Cerebellum (tissue), 4 donors: ENCODE measurements at places on chromosomes 12 and 14. TPM values are rescaled to one million over a fixed set of nuclear protein-coding genes. Genes with fewer than 3 reads are reported as not detected.

Gene TSPAN11
- total RNA-seq: 17.3 TPM

Gene C12orf50
- 0.36 TPM for total RNA-seq

Gene HVCN1
- total RNA-seq: 4.1 TPM

Gene SLC10A1
- total RNA-seq: not detected

Gene SSPN
- 7.3 TPM for total RNA-seq

Gene ACADS
- total RNA-seq: 3.3 TPM

Gene NEUROD4
- total RNA-seq: 9.9 TPM

Gene IRF2BPL
- 28.5 TPM for total RNA-seq

Gene KCNC2
- 20.2 TPM for total RNA-seq

Gene HCAR3
- 0.82 TPM for total RNA-seq

Gene ADAM21
- 0.18 TPM for total RNA-seq

Gene SLC5A8
- 3.1 TPM for total RNA-seq

Gene KRT76
- not detected for total RNA-seq

Gene SDR9C7
- 0.18 TPM for total RNA-seq

Gene FAM181A
- 2.4 TPM for total RNA-seq

Gene STAB2
- total RNA-seq: not detected

Gene ERBB3
- 4.7 TPM for total RNA-seq

Gene ADCK1
- total RNA-seq: 7.3 TPM

Gene B4GALNT1
- 36.3 TPM for total RNA-seq

Gene TPH2
- 1.00 TPM for total RNA-seq

Gene KRT5
- total RNA-seq: 0.18 TPM

Gene GALNT16
- total RNA-seq: 9.3 TPM

Gene RFX4
- 25.9 TPM for total RNA-seq
